Cerebellar cortex (tissue), 1 donor: ENCODE measurements at places on chromosomes 5 and 9.
A peak's percentile ranks its signal among the peaks of the same experiment; 100 is the strongest.

DNA sequence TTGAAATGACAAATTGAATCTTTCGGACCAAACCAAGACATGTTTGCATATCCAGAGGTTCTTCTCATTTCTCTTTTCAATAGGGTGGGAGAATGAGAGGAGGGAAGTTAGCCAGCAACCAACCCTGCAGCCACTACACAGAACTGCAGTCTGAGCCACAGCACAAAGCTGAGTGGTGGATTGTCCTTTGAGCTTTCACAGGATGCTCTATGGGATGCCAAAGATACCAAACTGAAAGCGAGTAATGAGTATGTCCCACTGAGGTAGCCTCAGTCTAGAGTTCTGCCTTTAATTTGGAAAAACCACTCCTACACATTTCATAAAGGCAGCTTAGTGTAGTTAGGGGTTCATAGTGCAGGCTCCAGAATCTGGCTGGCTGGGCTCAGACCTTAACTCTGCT is 114.9 kb downstream of the MARCHF3 start:
- DNase-seq = no peak

DNA sequence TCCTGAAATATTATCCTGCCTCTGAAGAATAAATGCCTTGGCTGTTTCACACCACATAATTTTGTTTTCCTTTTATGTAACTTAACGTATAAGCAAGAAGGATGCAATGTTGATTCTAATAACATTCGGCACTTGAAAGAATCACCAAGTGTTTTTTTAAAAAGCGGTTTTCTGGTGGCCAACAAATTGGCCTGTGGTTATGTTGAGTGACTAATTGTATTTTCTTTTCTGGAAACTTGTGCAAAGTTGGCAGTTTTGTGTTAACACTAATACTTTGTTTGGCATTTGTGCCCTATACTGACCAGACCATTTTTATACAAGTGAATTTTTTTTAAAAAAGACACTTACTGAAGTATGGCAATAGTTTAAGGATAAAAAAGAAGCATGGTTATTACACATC is 452.7 kb downstream of the BNC2 start:
- DNase-seq = no peak

GRCh38 chr5:104890767-104891166 is 1328.2 kb upstream of the NUDT12 start:
- no peak for DNase-seq

- DNase-seq = no peak
Observed at GRCh38 chr5:14676320-14676719, 11.8 kb downstream of the OTULIN start.

- no peak for DNase-seq
Observed at GRCh38 chr5:62690421-62690820, 111.8 kb downstream of the LRRC70 start.

DNA sequence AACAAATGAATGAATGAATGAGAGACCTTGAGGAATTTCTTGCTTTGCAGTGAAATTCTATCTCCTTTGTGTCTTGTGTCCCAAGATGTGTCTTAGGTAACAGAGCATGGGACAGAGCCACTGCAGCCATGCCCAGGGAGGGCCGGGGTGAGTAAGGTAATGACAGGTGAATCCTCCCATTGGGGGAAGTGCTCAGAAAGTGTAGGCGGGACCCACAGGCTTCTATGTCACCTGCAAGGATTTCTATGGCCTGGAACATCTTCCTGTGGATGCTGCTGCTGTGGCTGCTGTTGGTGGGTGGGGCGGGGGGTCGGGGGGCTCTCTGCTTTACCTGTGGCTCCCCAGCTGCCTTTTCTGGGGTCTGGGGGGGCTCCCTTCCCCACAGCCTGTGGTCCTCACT is 133.6 kb upstream of the IER5L start:
- DNase-seq = no peak

DNA sequence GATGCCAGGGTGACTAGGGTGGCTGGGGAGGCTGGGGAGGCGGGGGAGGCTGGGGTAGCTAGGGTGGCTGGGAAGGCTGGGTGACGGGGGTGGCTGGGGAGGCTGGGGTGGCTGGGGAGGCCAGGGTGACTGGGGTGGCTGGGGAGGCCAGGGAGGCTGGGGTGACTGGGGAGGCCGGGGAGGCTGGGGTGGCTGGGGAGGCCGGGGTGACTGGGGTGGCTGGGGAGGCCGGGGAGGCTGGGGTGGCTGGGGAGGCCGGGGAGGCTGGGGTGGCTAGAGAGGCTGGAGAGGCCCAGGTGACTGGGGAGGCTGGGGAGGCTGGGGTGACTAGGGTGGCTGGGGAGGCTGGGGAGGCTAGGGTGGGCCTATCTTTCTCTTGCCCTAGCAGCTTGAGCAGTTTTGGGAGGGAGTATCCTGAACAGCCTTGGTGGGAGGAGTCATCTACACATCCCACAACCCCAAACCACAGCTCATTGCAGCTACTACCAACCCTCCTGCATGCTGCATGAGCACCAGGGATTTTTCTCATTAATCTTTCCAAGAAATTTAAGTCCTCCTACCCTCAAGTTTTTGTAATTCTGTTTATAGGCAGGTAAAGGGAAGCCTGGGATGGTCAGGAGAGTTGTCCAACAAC is 203.2 kb upstream of the IRX1 start:
- DNase-seq = no peak

DNA sequence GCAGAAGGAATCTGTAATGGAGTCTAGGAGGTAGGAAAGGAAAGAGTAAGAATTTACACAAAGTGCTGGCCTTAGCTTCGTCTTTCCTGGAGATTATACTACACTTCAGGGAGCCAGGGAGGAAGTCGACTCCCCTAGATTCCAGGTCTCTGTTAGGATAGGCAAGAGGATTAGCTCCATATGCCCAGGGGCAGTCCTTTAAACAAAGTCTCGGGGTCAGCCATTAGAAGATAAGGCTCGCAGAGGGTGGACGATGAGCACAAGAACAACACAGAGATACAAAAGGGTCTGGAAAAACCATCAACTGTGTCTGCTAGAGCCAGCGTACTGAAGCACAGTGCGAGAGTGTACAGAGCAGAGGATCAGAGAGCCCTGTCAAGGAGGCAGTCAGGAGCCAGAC is 344.7 kb upstream of the TNC start:
- no peak for DNase-seq

- no peak for DNase-seq
Observed at GRCh38 chr5:136012041-136012804, 16.6 kb upstream of the TGFBI start.

GRCh38 chr5:132259069-132259851 is 1.8 kb downstream of the PDLIM4 start:
- DNase-seq = no peak

- DNase-seq = no peak
Observed at GRCh38 chr5:135895474-135896006, at the start of gene IL9. IL9 (minus strand) TSS chr5:135895841; CDS start chr5:135895816, 25 bp downstream.

- no peak for DNase-seq
Observed at GRCh38 chr5:2841208-2841607, 89.7 kb upstream of the IRX2 start.

DNA sequence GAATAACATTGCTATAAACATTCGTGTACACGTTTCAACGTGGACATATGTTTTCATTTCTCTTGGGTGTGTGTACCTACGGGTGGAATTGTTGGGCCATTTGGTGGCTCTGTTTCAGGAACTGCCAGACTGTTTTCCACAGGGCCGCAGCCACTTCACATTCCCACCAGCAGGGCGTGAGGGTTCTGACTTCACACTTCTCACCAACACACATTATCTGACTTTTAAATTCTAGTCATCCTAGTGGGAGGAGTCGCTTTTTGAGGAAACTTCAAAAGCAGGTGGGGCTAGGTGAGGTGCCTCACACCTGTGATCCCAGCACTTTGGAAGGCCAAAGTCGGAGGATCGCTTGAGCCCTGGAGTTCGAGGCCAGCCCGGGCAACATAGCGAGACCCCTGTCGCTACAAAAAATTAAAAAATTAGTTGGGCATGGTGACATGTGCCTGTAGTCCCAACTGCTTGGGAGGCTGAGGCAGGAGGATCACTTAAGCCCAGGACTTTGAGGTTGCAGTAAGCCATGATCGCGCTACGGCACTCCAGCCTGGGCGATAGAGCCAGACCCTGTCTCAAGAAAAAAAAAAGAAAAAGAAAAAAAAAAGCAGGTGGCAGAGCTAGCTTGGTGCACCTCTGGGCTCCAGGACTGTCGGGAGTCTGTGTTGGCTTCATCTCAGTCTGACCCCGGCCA is 28.5 kb downstream of the TSPAN17 start:
- DNase-seq = peak; percentile 74

- DNase-seq = peak; percentile 77
Observed at GRCh38 chr5:56763711-56764466, 51.5 kb upstream of the MAP3K1 start.
